Activated CD4-positive, alpha-beta T cell treated with anti-CD3 and anti-CD28 coated beads for 4 hours (primary cell): ENCODE measurements at places on chromosomes 5 and 9.

- DNase-seq, result no peak
Measured at GRCh38 chr5:107771926-107772325, 101.2 kb upstream of the EFNA5 start.

GRCh38 chr5:45060724-45061123 is 252.0 kb downstream of the MRPS30 start:
- no peak for DNase-seq

GRCh38 chr5:15214010-15214409 is 286.0 kb upstream of the FBXL7 start:
- DNase-seq, result no peak

- DNase-seq, result no peak
Measured at GRCh38 chr5:172853355-172853975, 19.4 kb downstream of the ERGIC1 start.

GRCh38 chr9:97632248-97632984 is 752 bp downstream of the TSTD2 start:
- peak; percentile 24 for DNase-seq

GRCh38 chr5:67971971-67972821 is 243.4 kb upstream of the PIK3R1 start:
- no peak for DNase-seq

DNA sequence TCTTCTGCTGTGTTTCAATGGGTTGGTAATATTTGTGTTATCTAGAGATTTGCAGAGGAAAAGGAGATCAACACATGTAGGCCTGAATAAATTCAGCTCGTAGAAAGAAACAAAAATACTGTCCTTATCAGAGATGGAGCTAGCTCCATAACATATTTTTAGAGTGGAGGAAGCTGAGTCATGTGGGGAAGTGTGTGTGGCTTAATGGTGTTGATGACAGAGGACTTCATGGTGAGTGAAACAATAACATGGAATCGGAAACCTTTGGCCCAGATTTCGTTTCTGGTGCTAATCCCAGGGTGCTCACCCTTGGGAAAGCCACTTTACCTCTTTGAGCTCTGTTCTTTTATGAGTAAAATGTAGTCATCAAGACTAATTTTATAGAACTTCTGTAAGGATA is 825.0 kb downstream of the TLR4 start:
- DNase-seq, result no peak

- DNase-seq, result no peak
Measured at GRCh38 chr9:115296831-115297565, 179.0 kb upstream of the TNC start.

DNA sequence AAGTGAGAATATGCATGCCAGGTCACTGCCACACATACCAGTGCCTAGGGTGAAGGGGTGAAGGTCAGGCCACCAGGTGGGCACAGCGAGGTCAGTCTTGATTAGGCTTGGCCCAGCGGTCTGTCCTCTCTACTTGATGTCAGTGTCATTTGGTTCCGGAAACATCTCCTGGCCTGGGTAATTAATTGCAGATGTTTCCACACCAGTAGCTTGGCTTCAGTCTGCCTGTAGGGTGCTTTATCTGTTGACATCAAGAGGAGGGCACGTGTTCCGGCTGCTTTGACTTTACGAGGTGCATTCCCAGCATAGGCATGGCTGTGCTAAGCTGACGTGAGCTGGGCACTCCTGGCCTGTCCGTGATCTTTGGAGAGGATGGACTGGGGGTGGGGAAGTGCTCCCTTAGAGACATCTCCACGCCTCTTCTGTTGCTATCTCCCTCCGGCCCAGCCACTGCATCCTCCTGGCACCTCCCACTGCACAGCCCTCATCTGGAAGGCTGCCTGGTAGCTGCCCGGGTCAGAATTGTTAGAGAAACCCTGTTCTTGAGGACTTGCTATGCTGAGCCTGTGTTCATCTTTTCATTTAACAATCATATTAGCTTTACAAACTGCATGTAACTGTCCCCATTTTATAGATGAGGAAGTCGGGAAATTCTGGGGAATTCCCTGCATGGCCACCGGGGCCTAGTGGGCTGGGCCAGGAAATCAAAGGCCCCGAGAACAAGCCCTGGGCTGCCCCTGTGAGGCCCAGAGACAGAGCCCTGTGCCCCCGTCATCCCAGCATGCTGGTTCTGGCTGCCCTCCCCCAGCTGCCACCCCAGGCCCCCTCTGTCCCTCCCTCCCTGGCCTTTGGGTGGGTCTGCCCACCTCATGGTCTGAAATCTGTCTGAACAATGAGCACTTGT is 29.1 kb downstream of the JADE2 start:
- peak; percentile 46 for DNase-seq

DNA sequence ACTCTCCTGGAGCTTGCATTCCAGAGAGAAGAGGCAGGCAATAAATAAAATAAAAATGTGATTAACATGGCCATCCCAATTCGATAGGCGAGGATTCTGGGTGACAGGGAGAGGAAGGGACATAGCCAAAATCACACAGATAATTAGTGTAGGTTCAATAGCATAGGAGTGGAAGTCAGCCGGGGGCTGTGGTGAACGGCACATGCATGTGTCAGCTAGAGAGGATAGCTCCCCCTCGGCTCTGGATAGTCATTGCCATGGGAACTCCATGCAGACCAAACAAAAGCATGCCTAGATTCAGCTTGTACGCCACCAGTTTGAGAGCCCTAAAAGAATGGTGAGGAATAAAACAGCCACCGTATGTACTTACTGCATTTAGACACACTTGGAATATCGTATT is 223.5 kb downstream of the GRIA1 start:
- DNase-seq, result no peak

DNA sequence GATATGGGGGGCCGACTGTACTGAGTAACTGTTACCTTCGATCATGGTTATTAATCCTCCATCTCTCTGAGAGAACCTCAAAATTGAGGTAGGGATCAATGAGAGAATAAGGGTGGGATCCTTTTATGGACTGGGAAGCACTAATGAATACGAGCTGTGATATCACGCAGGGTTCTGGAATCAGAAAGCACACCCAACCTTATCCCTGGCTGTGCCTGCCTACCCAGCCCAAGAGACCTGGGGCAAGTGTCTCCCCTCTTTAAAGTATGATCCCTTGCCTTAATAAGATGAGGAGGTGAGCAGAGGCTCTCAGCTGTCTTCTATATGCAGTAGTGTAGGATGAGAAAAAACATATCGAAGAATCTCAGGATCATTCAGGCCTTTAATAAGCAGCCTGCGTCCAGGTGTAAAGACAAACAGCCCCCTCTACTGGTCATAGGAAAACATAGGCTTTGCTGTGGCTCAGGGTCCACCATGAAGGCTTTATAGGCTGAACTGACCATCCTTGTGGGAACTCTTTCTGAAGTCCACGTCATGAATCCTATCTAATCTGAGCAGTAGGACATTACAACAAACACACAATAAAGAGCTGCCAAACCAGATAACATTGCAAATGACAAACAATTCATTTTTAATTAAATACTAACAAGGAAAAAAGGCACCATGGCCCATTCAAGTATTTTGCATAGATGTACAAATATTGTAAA is 16.8 kb downstream of the NIPAL4 start:
- no peak for DNase-seq

DNA sequence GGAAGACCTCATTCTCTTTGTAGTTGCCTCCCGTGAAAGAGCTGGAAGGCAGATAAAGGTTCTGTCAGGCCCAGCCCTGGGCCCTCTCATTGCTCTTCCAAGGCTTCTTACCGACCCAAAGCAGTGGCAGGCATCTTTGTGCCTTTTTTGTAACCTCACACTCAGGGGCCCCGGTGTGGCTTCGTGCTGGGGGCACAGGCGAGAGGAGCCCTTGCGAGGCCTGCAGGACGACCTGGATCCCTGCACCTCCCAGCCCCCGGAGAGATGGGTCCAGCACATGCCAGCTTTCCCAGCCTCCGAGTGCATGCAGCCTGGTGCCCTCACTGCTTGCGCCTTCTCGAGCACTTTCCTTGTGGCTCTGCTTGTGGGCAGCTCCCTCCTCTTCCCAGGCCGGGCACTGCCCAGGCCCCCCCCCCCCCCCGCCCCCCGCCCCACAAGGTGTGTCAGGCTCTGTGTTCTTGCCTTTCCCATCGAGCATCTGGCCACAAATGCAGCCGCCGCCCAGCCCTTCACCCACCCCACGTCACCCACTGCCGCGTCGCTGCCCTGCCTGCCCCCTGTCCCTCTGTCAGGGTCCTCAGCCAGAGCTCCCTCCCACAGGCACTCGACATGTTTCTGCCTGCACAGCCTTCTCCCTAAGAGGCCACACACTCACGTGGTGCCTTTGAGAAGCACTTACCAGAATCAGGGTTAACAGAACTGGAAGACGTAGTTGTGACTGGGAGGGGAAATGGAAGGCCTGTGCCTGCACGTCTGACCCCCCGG is 63.7 kb upstream of the CACNA1B start:
- DNase-seq, result no peak

DNA sequence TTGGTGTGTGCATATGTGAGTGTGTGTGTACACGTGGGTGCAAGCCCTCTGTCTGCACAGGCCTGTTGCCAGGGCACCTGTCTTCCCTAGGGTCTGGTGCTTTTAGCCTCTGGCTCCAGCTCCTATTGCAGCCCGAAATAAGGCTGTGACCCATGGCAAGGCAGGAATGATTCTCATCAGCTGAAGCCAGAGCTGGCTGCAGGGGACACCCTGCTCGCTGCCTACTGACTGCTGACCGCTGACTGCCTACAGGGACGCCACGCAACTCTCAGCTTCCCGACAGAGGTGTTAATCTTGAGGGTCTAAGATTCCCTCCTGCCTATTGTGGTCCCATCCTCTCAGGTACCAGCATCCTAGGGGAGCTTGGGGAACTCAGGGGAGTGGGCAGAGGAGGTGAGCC is at the start of gene MYOZ3:
Gene MYOZ3 (plus strand): TSS at position 166 of the 400 bp plus-strand sequence. CDS start 1,691 bp downstream, outside the sequence.
- no peak for DNase-seq

DNA sequence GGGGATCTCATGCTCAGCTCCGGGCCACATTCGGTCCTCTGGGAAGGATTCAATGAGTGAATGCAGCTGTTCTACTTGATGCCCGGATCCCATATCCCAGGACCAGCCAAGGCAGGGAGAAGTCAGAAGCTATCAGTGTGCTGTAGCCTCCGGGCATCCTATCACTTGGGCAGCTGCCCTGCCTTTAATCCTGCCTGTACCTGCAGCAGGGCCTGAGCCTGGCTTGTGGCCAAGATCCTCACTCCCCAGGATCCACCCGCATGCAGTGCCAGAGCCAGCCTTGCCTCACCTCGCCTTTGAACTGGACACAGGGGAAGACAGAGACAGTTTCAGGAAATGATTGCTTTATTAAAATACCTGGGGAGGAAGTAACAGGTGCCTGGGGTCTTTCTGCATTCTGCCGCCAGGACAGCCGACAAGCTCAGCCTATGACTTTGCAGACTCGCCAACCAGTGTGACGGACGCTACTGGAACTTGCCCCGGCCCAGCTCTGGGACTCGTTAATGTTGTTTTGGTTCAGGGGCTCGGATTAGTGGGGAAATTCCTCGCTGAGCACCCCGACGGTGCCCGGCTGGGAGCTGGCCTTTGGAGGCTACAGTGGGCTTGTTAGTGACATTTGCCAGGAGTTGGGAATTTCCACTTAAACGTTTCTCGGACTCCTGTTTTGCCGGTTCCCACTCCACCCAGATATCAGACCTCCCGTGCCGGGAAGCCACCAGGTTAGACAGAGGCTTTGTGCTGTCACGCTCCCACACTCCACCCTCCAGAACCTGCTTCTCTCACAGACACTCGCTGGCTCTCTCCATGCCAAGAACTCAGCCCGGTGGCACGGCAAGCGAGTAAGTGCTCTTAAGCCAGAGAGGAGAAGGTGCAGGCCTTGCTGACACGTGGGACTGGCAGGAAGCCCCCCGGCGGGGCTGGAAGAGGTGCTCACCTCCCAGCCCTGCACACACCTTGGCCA is 721 bp downstream of the PTGES start:
- DNase-seq, result no peak

- no peak for DNase-seq
Measured at GRCh38 chr5:37792975-37793631, 46.7 kb downstream of the GDNF start.

- DNase-seq, result no peak
Measured at GRCh38 chr9:122808141-122808540, 8.2 kb downstream of the OR1K1 start.

DNA sequence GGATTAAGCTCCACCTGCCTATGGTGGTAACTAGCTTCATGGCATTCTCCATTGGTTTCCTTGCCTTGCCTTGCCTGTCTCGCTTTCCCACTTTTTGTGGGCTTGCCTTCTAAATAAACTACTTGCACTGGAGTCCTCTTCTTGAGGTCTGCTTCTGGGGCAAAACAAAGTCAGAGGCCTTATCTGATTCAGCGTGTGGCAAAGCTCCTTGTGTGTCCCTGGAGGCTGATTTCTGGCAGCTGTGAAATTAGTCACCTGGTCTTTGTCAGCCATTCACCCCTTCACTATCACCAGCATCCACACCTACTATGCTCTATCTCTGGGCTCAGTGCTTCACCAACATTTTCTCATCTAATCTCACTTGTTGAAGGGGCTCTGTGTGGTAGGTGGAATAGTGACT is 176.2 kb downstream of the SEC61B start:
- DNase-seq, result no peak

DNA sequence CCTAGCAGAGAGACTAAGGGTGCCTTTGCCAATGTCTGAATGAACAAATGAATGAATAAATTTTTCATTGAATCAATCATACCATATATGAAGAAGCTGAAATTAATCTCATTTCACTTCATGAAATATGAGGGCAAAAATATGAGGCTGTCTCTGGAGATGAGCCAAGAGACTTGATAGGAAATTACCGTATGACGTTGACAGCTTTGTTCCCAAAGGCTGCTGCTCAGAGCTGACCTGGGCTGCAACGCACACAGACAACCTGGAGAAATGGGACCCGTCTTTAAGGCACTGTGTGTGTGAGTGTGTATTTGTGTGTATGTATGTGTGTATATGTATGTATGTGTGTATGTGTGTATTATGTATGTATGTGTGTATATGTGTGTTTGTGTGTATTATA is 226.1 kb downstream of the IRX2 start:
- DNase-seq, result no peak

DNA sequence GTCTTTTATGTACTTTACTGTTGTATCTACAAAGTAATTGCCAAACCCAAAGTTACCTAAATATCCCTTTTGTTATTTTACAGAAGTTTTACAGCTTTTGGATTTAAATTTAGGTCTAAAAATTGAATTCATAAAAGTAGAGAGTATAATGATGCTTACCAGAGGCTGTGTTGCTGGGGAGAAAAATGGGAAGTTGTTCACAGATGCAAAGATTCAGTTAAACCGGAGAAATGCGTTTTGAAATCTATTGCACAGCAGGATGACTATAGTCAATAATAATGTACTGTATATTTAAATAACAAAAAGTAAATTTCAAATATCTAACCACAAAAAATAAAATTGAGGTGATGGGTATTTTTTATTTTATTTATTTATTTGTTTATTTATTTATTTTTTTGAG is 2.6 kb upstream of the ANKRD18A start:
- no peak for DNase-seq

- DNase-seq, result no peak
Measured at GRCh38 chr5:118946138-118946800, 42.1 kb downstream of the DTWD2 start.

DNA sequence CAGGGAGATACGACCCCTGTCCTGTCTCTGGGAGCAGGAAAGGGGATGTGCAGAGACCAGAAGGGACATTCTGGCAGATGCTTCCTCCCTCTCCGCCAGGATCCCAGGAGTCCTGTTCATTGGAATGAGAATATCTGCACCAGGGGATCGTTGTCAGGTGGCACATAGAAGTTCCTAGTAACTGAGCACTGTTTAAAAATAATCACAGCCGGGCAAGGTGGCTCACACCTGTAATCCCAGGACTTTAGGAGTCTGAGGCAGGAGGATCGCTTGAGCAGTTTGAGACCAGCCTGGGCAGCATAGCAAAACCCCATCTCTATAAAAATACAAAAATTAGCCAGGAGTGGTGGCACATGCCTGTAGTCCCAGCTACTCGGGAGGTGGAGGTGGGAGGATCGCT is 12.3 kb downstream of the SARDH start:
- DNase-seq, result no peak
